ENCODE measurements at places on chromosomes 12 and 14.

DNA sequence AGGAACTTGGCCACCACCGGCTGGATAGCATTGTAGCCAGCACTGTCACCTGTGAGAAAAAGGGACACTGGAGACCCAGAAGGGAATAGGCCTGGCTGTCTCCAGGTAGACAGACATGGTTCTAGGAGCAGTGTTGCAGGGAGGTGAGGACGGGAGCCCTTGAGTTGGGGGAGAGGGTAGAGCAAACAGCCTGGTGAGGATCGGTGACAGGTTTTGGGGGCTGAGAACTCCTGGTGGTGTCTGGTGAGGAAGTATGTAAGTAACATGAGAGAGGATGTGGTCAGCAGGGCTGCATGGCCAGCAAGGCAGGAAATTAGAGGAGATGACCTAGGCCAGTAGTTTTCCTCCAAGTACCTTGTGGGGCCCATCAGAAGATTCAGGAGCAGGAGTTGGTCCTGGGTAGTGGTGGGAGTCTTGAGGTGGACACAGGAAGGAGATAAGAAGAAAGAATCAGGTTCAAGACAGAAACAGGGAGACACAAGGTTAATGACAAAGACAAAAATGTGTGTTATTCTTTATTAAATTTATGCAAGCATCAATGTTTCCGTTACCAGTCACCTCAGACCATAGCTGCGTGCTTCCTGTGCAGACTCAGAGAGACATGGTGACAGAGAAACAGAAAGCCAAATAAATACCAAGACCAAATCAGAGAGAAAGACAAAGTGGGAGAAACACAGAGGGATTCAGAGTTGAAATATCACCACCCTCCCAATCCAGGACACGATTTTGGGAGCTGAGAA, at the start of gene ARHGAP9:
Gene ARHGAP9 (minus strand): TSS at position 491 of the 740 bp plus-strand sequence. CDS start 460 bp downstream, at position 31.
- no peak for DNase-seq

GRCh38 chr12:575948-576614, 87.2 kb downstream of the NINJ2 start:
- peak; percentile 91 for DNase-seq

- no peak for DNase-seq
These were observed 35.5 kb downstream of the ANO2 start for GRCh38 chr12:5909560-5909959.

DNA sequence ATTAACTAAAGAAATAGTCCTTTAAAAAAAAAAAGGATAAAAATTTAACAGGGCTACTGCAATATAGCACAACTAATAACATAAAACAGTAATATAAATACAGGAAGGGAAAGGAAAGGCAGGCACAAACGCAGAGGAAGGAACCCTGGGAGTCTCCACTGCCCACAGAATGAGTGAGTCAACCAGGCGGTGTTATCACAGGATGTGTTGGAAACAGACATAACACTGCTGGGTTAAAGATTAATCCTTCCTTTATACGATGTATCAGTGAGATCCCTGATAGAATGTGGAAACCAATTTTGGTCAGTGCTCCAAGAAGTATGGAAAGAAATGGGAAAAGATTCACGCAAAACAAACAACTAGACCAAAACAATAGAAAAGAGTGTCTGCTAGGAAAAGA, 47.9 kb downstream of the FGD6 start:
- DNase-seq = no peak

GRCh38 chr12:57320639-57321038, 69.7 kb upstream of the STAC3 start:
- DNase-seq = no peak

- no peak for DNase-seq
These were observed 375.3 kb downstream of the BCAT1 start for GRCh38 chr12:24573621-24574020.

DNA sequence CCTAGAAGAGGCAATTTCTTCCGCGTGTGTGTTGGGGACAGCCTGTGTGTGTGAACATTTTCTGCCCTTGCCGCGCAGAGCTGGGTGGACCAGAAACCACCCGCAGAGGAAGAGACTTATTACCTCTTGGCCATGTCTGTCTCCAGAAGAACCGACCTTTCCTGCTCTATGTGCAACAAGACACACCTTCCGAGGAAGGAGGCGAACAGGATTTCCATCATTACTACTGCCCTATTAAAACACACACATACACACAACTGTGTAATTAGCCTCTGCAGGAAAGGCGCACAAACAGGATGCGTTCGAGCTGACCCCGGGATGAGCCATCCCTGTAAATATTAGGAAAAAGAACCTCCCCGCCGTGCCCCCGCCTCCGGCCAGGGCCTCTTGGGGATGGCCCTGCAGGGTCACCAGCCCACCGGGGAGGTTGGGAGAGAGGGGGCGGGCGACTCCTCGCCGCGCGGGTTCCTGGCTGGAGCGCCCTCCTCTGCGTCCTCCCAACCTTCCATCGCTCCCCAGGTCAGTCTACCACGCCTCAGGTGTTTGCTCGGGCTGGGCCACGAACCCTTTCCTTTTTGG, 484 bp upstream of the PRKCH start:
- DNase-seq = no peak

- no peak for DNase-seq
These were observed 25.8 kb upstream of the STRAP start for GRCh38 chr12:15856097-15856982.

DNA sequence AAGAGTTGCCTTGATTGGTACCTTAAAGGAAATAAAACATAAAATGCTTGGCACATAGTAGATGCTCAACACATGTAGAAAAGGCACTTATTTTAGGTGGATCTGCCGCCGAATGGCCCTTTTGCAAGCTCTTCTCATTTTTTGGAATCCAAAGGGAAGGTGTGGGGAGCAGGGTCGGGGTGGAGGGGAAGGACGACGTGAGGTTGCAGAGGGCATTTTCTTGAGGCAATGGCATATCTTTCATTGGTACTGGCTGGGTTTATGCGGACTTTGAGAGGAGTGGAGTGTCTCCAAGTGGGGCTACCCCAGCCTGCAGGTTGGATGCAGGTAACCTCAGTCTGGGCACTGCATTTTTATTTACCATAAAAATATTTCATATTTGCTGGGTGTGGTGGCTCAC, 8.1 kb downstream of the RTL1 start:
- DNase-seq = no peak

- DNase-seq = no peak
These were observed 23.3 kb upstream of the MYF6 start for GRCh38 chr12:80684077-80684495.

- DNase-seq = no peak
These were observed 29.8 kb upstream of the CCT2 start for GRCh38 chr12:69555461-69555860.

DNA sequence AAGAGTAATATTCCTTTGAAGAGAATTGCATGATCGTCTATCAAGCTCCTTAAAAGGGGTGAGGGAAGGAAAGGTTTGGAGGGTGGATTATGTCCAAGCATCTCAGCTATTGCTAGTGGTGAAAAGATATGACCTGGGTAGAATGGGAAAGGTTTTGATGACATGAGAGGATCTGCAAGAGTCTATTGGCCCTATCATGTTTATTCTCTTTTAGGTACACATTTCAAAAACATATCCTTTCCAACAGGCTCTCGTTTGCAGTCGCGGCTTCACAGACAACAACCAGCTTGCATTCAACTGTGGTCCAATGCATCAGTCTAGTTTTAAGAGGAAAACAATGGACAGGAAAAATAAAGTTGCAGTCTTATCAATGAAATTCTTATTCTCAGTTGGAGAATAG, 17.1 kb downstream of the FOXG1 start:
- DNase-seq = no peak

DNA sequence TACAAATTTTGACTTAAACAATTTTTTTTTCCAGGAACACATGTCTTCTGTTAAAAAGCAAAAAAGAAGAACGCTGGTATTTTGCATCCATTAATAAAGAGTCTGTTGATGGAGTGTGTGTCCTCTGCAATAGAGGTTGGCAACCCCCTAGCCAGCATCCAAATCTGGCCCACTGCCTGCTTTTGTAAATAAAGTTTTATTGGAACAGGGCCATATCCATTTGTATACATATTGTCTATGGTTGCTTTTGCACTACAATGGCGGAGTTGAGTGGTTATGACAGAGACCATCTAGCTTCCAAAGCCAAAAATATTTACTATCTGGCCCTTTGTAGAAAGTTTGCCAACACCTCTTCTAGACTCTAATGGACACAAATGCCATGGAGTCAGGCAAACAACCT, 49.6 kb downstream of the CCDC92 start:
- DNase-seq = no peak

DNA sequence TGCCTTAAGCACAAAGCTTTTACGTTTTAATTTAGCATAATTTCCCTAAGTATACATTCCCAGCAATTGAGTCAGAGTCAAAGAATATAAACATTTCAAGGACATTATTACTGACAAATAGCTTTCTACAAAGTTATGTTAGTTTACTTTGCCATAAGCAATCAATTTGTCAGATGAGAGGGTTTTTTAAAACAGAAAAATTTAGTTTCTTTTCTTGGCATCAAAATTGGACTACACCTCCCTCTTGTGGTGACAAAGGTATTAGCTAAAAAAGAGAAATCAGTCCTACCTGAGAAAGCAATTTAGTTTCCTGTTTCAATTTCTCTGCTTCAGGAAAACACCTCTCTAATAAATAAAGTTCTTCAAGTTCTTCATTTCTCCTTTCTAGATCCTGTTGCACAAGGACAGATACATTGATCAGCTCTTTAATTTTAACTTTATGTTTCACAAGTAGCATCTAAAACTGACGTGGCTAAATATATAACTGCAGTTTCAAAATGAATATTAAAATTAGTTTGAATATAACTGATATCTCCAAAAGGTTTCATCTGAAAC, 39.9 kb downstream of the DNAI7 start:
- no peak for DNase-seq

Data from glutamatergic neuron (in vitro differentiated cells).